ENCODE measurements at places on chromosomes 5 and 9. TPM values are rescaled to one million over a fixed set of nuclear protein-coding genes. Genes with fewer than 3 reads are reported as not detected.
A peak's percentile ranks its signal among the peaks of the same experiment; 100 is the strongest.

GRCh38 chr9:134318941-134319305, 7.3 kb upstream of the RXRA start:
- H3K36me3 ChIP-seq, result no peaks in the 10 kb centered on the region
- no peak overlapping the region for H3K27ac ChIP-seq
- no peak overlapping the region for H3K4me3 ChIP-seq

GRCh38 chr5:68433923-68434879, 218.6 kb downstream of the PIK3R1 start:
- no peaks in the 10 kb centered on the region for H3K27me3 ChIP-seq
- no peak overlapping the region for H3K4me3 ChIP-seq
- H3K36me3 ChIP-seq, result no peaks in the 10 kb centered on the region
- H3K27ac ChIP-seq, result peak overlapping the region; percentile 77
- peaks cover 29% of the 10 kb centered on the region for H3K4me1 ChIP-seq

DNA sequence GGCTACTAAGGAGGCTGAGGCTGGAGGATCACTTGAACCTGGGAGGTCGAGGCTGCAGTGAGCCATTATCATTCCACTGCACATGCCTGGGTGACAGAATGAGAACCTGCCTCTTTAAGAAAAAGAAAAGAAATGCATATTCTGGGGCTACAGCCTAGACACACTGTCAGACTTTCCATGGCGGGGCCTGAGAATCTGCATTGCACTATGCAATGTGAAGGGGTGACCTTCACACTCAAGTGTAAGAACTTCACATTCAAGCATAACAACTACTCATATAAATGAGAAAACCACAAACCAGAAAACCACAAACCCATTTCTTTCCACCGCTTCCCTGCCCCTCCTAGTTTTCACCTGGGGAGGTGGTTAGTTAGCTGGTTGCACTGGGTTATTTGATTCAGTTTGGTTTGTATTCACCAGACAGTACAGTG, 18.0 kb upstream of the FBP2 start:
- no peak for DNase-seq
- H3K4me1 ChIP-seq, result no peaks in the 10 kb centered on the region
- no peaks in the 10 kb centered on the region for H3K27me3 ChIP-seq
- H3K4me3 ChIP-seq, result no peak overlapping the region

- no peaks in the 10 kb centered on the region for H3K27me3 ChIP-seq
- no peak overlapping the region for H3K4me3 ChIP-seq
- peaks cover 21% of the 10 kb centered on the region for H3K4me1 ChIP-seq
- H3K36me3 ChIP-seq, result no peaks in the 10 kb centered on the region
Observed at GRCh38 chr9:93057042-93057702, 1.3 kb upstream of the SUSD3 start.

GRCh38 chr5:172721455-172722326, 49.3 kb downstream of the DUSP1 start:
- no peaks in the 10 kb centered on the region for H3K36me3 ChIP-seq
- H3K27me3 ChIP-seq, result no peaks in the 10 kb centered on the region
- peaks cover 54% of the 10 kb centered on the region for H3K4me1 ChIP-seq
- no peak overlapping the region for H3K4me3 ChIP-seq
- DNase-seq, result no peak
- H3K27ac ChIP-seq, result peak overlapping the region; percentile 43

MEIKIN gene
- not detected for total RNA-seq

DNA sequence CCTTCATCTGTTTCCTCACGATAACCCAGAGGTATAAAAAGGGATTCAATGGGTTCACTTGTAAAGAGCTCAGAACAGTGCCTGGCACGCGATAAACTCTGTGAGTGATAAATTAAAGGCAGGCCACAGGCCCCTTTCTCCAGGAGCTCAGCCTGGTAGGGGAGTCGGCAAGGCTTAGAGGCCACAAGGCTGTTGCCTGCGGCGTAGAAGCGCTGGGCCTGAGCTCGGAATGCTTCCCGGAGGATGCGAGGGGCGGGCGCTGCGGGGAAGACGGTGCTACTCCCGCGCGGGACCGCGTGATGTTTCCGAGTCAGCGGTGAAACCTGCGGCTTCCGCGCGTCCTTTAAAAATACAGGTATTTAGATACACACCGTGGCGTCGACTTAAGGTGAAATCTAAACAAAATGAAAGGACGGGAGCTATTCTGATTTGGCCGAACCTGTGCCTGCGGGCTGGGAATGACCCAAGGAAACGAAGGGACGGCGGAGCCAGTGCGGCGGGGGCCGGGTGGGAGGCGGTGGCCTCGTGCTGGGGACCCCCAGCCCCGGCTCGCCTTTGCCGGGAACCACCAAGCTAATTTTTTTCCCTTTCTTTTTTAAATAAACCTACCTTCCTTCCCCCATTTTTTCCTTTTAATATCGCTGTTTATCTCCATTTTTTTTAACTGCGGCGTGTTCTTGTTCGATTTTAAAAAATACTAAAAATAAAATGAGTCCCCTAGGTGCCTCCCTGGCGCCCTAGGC, 6.2 kb downstream of the NKX2-5 start:
- H3K4me3 ChIP-seq, result peak overlapping the region; percentile 38
- no peak for DNase-seq
- peaks cover 76% of the 10 kb centered on the region for H3K27me3 ChIP-seq
- H3K36me3 ChIP-seq, result no peaks in the 10 kb centered on the region
- no peak overlapping the region for H3K27ac ChIP-seq

DNA sequence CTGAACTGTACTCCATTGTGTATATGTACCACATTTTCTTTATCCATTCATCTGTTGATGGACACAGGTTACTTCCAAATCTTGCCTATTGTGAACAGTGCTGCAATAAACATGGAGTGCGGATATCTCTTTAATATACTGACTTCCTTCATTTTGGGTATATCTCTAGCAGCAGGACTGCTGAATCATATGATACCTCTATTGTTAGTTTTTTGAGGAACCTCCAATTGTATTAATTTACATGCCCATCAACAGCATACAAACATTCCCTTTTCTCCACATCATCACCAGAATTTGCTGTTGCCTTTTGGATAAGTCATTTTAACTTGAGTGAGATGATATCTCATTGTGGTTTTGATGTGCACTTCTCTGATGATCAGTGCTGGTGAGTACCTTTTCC, 81.8 kb upstream of the FAM120A start:
- no peaks in the 10 kb centered on the region for H3K4me1 ChIP-seq
- no peaks in the 10 kb centered on the region for H3K27me3 ChIP-seq
- H3K4me3 ChIP-seq, result no peak overlapping the region
- H3K36me3 ChIP-seq, result no peaks in the 10 kb centered on the region
- no peak for DNase-seq
- H3K27ac ChIP-seq, result no peak overlapping the region

BARHL1 gene
- total RNA-seq, result not detected
